Foreskin keratinocyte (primary cell): ENCODE measurements at places on chromosomes 11 and 22. TPM values are rescaled to one million over a fixed set of nuclear protein-coding genes. Genes with fewer than 3 reads are reported as not detected.

RASSF10 gene
- 1.2 and 3.6 TPM in 2 replicates for total RNA-seq

FOLR2 gene
- total RNA-seq, result not detected in 2 replicates

HEPN1 gene
- not detected in 2 replicates for total RNA-seq

OSBP2 gene
- 2.0 and 2.4 TPM in 2 replicates for total RNA-seq

PRR33 gene
- not detected in 2 replicates for total RNA-seq

MN1 gene
- 10.7 and 12.0 TPM in 2 replicates for total RNA-seq

NADSYN1 gene
- 40.4 and 46.3 TPM in 2 replicates for total RNA-seq

POU2AF1 gene
- total RNA-seq, result not detected in 2 replicates

MMP8 gene
- total RNA-seq, result not detected in 2 replicates

OR51E2 gene
- not detected in 2 replicates for total RNA-seq

NUP160 gene
- total RNA-seq, result 30.6 and 33.6 TPM in 2 replicates

USH1C gene
- not detected in 2 replicates for total RNA-seq

BIK gene
- 7.4 and 11.8 TPM in 2 replicates for total RNA-seq

- no peak for DNase-seq
Observed at GRCh38 chr22:41127451-41127850, 35.1 kb downstream of the EP300 start.

DNA sequence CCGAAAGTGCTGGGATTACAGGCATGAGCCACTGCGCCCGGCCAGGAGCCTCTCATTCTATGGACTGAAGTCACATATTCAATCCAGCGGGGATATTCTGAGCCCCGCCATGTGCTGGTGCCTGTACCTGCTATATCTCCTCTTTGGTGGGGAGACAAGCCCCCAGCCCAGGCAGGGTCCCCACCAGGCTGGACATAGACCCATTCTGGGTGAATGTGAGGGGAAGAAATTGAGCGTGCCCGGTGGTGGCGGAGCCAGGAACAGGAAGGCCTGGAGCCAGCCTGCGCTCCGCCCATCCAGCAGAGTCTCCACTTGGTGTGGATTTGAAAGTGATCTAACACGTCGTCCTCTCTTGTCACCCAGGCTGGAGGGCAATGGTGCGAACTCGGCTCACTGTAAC, 38.0 kb upstream of the CSNK1E start:
- no peak for DNase-seq

DNA sequence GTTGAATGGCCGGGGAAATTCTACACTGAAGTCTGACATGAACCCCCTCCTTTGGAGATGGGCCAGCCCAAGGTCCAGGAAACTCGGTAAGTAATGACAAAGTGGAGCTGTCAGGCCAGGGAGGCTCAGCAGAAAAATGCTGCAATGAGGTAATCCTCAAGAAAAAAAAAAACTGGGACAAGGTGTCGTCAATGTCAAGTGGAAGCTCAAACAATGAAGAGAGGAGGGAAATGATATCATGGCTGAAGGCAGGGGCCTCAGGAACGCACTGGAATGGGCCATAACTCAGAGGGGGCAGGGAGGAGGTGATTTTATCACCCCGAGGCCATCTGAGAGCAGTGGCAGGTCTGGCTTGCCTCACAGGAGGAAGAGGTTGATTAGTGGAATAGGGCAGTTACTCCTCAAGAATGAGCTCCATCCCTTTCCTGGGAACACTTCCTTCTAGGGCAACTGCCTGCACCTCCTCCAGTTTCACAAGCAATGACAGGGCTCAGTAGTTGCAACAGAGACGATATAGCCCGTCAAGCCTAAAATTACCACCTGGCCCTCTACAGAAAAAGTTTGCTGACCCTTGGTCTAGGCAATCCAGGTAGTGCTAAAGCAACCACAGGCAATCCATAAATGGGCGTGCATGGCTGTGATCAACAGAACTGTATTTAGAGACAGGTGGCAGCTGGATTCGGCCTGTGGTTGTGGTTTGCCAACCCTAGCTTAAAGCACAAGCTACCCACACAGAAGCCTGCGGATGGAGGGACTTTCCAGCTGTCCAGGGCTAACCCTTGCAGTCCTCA, 65.2 kb downstream of the FBXO7 start:
- DNase-seq, result no peak

- peak; percentile 80 for DNase-seq
Observed at GRCh38 chr11:3920148-3920852, 64.8 kb downstream of the STIM1 start.

DNA sequence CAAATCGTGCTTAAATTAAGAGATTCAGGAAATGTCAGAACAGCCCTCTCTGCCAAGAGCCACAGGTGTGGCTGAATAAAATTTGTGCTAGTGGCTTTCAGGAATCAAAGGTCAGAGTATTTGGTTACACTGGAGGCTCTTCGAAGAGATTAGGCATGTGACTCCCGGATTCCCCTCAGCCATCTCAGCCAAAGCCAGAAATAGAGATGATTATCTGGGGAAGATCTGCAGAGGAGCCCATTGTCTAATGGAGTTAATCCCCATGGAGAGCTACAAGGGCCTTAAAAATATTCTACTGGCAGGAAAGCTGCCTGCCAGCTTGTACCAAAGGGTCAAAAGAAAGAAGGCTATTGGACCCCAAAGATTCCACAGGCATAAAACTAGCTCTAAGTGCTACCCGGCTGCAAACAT, 1259.5 kb downstream of the TBC1D22A start:
- DNase-seq, result no peak

DNA sequence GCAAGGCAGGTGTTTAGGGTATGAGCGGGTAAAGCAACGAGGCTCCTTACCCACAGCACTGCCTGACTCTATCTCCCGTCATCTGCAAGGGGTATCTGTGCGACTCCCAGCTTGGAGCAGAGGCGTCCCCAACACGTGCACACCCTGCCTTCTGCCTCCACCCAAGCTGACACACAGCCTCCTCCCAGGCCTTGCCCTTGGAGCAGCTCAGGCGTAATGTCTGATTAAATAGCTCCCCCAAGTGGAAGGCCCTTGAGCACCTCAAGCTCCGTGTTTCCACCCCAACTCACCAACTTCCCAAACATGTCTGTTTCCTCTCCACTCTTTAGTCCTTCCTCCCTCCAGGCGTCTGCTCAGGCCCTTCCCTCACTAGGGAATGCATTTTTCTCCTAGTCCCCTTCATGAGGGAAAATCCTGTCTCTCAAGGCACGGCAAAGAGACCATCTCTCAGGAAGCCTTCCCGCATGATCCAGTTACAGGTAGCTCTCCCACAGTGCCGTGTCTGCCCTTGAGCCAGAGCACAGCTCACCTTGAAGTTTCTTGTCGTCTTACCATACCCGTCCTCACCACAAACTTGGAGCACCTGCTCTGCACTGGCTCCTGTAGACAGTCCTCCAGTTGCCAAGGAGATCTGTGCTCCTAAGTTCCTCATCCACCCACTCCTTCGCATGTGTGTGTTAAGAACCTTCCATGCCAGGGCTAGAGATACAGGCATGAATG, 15.8 kb downstream of the CYB5R2 start:
- peak; percentile 26 for DNase-seq

DNA sequence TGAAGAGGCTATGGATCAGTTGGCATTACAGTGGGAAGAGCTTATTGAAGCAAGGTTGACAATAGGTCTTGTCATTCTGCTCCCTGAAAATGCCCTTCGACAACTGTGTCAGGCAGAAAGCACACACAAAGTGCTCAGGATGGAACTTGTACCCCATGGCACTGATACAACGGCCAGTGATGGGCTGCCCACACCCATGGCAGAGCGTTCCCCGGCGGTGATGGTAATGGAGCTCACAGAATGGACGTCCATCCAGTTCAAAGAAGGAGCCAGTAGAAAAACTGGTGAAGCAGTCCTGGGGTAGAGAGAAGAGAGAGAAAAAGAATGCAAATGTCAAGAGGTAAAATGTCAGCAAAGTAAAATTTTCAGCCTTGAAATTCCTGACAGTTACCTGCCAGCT, 19.5 kb upstream of the OR5B21 start:
- DNase-seq, result no peak

GRCh38 chr22:49303781-49304461, 523.8 kb downstream of the BRD1 start:
- DNase-seq, result no peak

DNA sequence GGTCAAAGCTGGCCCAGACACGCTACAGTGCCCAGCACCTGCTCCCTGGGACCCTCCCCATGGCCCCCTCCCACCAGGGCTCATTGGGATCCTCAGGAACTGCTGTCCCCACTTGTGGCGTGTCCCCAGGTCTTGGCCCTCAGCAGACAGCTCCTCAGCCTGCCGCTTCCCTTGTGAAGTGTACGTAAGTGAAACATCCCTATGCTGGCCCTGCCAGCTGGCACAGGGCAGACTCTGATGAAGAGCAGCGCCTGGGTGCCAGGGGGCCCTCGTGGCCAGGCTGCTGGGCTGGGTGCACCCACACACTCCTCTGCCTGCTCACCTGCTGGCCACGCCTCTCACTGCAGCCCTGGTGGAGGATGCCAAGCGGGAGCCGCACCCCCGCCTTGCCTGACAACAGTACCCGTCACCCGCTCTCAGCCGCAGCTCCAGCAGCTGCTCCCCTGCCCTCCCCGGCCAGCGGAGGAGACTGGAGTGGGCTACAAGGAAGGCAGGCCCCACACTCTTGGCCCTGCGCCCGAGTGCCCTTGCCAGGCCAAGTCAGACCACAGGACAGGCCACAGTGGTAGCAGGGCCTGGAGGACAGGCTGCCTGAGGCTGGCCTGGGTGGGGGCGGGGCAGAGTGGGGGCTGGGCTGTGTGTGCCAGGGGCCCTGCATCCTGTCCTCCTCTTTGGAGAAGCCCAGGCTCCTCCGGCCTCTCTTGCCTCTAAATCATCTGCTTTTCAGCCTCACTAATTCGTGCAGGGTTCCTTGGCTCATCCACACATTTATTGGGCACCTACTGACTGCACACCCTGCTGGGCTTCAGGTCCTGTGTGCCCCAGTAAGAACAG, 39.5 kb downstream of the IGF2 start:
- DNase-seq, result peak; percentile 49

DNA sequence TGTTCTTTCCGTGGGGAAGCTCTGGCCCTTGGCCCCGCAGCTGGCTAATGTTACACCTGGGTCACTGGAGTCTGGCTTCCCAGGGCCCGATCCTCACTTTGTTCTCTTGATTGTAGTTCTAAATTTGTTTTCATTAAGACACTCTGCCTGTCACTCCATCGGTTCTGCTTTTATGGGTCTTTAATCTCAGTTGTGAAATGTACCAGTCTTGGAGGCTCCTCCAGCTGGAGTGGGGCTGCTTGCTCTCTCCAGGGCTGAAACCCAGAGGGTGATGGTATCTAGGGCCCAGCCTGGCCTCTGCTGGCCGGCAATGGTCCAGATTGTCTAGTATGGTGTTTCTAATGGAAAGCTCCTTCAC, 352.9 kb downstream of the TENM4 start:
- no peak for DNase-seq

- no peak for DNase-seq
Observed at GRCh38 chr22:30397656-30398635, 1.1 kb downstream of the SEC14L2 start.

GRCh38 chr22:22667966-22668880, 23.8 kb downstream of the GGTLC2 start:
- DNase-seq, result no peak

- DNase-seq, result no peak
Observed at GRCh38 chr11:61776561-61777075, 15.8 kb downstream of the TMEM258 start.

GRCh38 chr11:116989184-116989583, 109.0 kb downstream of the SIK3 start:
- no peak for DNase-seq
